ENCODE measurements at places on chromosomes 6 and 20.
A peak's percentile ranks its signal among the peaks of the same experiment; 100 is the strongest.

- DNase-seq, result peak; percentile 91
Measured at GRCh38 chr6:149190224-149190831, 127.2 kb upstream of the TAB2 start.

DNA sequence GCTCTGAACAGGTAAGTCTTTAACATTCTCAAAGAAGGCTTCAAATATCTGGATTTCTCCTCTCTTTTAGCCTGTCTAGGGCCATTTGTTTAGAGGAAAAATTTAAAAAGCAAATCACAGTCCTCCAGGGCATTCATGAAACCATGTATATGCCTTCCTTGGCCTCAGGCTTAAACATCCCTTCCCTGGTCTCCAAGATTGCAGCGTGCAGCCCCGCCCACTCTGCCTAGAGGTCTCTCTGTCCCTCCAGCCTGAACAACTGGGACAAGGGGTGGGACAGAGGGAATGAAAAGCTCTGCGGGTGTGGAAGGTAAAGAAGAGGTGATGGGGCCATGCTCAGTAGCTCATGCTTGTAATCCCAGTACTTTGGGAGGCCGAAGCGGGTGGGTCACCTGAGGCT, 9.8 kb upstream of the CBFA2T2 start:
- DNase-seq, result no peak

DNA sequence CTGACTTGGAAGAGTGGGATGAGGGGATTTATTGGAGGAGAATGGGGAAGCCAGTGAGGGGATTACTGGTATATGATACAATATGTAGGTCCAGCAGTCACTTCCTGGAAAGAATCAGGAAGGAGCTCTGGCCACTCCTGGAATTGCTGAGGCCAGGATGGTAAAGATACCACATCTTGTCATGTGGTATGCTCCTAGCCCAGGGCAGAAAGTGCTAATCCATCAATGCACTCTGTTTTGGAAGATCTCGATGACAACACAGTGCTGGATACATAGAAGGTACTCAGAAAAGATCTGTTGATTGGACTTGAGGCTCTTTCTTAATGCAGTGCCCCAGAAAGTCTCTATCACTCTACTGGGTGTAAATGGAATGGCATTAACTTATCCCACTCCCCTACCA, 52.6 kb downstream of the LAMP5 start:
- DNase-seq, result no peak

DNA sequence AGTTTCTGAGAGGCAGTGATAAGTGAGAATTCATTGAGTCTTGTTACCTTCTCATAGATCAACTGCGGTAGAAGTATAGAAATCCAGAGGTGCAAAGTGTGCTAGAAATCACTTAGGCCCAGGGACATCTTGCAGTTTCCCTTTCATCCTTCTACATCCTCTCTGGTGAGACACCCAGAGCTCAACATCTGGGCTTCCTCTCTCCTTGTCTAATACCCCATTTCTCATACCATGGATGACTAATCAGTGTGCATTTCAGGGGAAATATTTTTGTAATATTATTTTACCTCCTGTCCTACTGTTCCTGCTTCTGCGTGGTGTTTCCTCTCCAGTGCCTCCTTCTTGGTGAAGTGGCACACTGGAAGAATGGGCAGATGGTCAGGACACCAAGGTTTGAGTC, 322.4 kb downstream of the TFAP2B start:
- no peak for DNase-seq

- no peak for DNase-seq
Measured at GRCh38 chr6:56475736-56476457, 166.8 kb downstream of the DST start.

- no peak for DNase-seq
Measured at GRCh38 chr6:78199044-78199443, 546.2 kb downstream of the MEI4 start.

GRCh38 chr20:9672981-9673380, 158.6 kb downstream of the LAMP5 start:
- no peak for DNase-seq

- no peak for DNase-seq
Measured at GRCh38 chr6:158410784-158411183, 98.5 kb downstream of the TULP4 start.

DNA sequence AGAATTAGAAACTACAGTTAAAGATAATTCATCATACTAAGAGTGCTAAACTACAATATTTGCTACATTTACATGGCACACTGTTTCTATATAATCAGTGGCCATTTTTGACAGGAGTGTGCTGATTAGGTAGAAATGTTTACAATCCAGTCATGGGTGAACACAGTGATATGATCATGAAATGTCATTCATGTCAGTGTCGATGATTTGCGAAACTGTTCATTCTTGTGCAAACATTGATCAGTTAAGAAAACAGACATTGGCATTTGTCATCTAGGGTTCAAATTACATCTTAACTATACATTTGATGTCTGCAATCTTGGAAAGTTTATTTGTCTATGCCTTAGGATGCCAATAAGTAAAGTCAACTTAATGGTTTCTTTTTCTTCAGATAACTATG, 474.9 kb downstream of the DOK5 start:
- DNase-seq, result no peak

Data from mesendoderm (in vitro differentiated cells).